ENCODE measurements at places on chromosomes 3 and 15. TPM values are rescaled to one million over a fixed set of nuclear protein-coding genes. Genes with fewer than 3 reads are reported as not detected.

GRCh38 chr15:51121118-51121517 is 26.4 kb upstream of the TNFAIP8L3 start:
- no peak overlapping the region for H3K27ac ChIP-seq
- no peak overlapping the region for H3K4me3 ChIP-seq
- no peaks in the 10 kb centered on the region for H3K4me1 ChIP-seq
- H3K27me3 ChIP-seq: no peaks in the 10 kb centered on the region

GRCh38 chr3:136251511-136251910 is 1.4 kb downstream of the PCCB start:
- peak overlapping the region; percentile 88 for H3K27ac ChIP-seq
- H3K4me1 ChIP-seq: no peaks in the 10 kb centered on the region
- no peak for DNase-seq

Gene SNX22
- total RNA-seq: not detected

Gene SLC27A2
- total RNA-seq: 47.1 TPM

Gene CPNE4
- total RNA-seq: 2.1 TPM

Gene ALPK3
- 0.83 TPM for total RNA-seq

Gene FBXW12
- not detected for total RNA-seq

Gene FOXL2NB
- not detected for total RNA-seq
